MV-4-11 (cell line): ENCODE measurements at places on chromosomes 1 and 21.
A peak's percentile ranks its signal among the peaks of the same experiment; 100 is the strongest.

DNA sequence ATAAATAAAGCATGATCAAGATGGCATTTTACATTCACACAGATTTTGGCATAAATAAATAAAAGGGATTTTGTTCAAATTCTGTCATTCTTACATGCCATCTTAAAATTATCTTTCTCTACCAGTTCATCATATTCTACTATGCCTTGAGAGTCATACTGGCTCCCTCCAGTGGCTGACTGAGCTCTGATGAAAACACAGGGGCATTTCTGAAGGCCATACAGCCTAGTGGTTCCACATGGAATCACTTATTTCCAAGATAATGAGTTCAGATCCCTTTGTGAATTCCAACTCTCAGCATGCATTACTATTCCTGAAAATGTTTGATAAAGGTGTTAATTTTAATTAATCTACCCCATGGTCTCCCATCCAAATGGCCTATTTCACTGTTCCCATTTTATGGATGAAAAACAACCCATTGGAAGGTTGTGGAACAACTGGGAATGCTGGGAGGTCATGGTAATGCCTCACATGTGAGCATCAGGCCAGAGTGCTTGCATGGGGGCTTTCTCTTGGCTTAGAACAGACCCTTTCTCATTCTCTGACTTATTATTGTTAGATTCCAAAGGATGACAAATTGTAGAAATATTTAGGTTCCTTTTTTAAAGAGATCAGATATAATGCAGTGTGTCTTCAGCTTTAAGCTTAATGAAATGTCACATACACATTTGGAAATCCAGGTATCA lies 622.4 kb upstream of the PKN2 start:
- peak; percentile 41 for DNase-seq

GRCh38 chr21:15444118-15444960 lies 285.4 kb upstream of the USP25 start:
- no peak for DNase-seq

GRCh38 chr1:150561254-150561973 lies 12.2 kb downstream of the ADAMTSL4 start:
- peak; percentile 80 for DNase-seq

GRCh38 chr1:205396967-205397616 lies 24.8 kb downstream of the LEMD1 start:
- DNase-seq, result peak; percentile 35

DNA sequence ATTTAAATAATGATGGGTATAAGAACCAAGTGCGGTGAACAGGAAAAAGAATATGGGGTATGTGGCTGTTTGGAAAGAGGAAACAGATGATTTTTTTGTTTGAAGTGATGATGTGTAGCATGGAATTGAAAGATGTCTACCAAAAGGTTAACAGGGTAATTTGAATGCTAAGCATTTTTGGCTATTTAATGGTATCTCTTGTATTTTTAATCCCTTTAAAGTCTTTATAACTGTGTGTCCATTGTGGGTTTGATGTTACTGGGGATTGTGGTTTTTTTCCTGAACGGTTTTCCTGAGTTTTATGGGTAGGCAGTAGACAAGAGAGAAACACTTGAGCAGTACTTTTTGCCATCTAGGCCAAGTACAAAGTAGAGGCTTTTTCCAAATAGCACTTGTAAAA lies 63.2 kb downstream of the PRDM2 start:
- DNase-seq, result no peak

GRCh38 chr1:14441302-14441741 lies 157.2 kb upstream of the KAZN start:
- DNase-seq, result no peak

- DNase-seq, result no peak
These were observed 58.9 kb downstream of the WLS start for GRCh38 chr1:68173283-68173935.

DNA sequence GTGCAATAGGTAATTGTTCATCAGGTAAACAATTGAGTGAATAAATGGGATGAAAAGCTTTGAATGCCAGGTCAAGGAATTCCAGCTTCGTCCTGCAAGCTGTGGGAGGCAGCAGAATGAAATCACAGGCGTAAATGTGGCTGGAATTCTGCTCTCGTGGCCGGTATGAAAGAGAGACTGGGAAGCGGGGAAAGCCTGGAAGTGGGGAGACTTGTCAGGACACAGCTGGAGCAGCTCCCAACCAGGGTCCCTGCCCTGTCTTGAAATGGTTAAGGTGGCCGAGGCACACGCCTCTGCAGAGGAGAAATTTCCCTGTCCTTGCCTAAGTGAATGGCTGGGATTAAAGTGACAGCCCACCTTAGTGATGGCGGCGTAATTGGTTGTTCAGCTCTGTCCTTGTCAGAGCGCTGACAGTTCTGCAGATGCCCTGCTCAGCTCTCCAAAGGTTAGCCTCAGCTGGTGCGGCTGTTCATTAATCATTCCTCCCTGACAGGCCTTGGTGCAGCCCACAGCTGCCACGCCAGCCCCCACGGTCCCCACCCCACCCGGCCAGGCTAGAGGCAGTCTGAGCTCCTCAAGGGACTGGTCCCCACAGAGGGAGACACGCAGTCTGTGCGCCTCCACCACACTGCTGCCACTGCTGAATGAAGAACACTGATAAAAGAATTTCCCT lies 398.3 kb upstream of the POU3F1 start:
- no peak for DNase-seq

- no peak for DNase-seq
These were observed 4.5 kb downstream of the TMCC2 start for GRCh38 chr1:205232127-205232820.

- DNase-seq, result peak; percentile 13
These were observed 156.6 kb downstream of the GREM2 start for GRCh38 chr1:240455228-240455821.

DNA sequence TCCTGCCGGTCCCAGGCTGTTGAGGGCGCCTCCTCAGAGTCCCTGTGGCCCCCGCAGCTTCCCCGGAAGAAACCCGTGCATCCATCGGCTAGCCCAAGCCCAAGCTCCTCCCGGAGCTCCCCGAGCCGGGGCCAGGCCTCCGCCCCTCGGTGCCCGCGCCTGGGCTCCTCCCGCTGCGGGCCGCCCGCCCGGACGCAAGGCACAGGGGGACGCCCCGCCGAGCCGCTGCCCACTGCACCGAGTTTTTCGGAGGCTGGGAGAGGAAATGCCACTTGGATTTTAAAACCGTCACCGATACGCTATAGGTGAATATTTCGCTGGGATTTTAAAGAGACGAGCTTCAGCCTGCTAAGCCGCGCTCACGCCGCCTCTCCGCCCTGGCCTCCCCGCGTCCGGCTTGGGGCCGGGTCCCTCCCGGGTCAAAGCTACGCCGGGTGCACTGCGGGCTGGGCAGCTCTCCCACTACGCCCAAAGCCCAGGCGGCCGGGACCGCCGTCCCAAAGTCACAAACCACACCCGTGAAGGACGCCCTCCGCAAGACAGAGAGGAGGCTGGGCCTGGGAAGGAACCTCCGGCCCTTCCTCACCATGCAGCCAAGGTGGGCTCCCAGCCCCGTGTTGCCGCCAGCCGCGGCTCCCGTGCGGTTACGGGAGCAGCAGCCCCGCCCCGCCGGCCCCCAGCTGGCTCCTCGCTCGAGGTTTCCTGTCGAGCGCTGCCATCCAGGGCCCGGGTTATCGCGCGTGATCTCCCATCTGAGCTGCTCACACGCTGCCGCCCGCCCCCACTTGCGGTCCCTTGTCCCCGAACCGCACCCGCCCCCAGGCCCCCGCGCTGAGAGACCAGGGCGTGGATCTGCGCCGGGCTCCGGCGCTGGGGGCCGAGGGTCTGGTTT lies 63.2 kb downstream of the CD247 start:
- peak; percentile 27 for DNase-seq

- no peak for DNase-seq
These were observed 53.9 kb upstream of the LBR start for GRCh38 chr1:225481738-225482137.

DNA sequence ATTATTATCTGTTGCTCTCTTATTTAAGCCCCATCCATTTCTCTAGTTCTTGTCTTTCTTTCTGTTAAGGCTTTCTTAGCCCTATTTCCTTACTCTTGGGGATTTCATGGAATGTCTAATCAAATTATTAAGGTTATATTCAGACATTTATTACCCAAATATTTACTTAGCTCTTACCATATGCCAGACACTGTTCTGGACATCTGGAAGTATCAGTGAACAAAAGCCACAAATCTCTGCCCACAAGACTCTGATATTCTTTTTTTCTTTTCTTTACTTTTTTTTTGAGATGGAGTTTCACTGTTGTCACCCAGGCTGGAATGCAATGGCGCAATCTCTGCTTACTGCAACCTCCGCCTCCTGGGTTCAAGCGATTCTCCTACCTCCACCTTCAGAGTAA lies 74.3 kb upstream of the NBL1 start:
- DNase-seq, result no peak

DNA sequence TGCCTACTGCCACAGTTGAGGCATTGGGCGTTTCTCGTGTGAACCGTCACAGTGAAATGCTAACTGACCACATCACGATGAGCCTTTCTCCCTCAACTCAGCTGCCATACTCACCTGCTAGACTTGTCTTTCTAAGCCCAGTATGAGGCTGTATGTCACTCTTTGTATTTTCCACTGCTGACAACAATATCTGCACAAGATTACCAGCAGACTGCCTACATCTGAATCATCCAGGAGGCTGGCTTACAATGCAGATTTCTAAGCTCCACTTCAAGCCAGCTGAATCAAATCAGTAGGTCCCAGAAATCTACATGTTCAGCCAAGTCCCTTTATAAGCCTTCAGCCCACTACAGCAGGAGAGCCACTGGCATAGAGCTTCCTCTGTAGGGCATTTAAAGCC lies 355.0 kb upstream of the DUSP10 start:
- DNase-seq, result no peak

GRCh38 chr1:174262349-174263241 lies 103.3 kb downstream of the RABGAP1L start:
- DNase-seq, result peak; percentile 48

- DNase-seq, result no peak
These were observed 24.8 kb upstream of the MTF1 start for GRCh38 chr1:37884145-37884544.

DNA sequence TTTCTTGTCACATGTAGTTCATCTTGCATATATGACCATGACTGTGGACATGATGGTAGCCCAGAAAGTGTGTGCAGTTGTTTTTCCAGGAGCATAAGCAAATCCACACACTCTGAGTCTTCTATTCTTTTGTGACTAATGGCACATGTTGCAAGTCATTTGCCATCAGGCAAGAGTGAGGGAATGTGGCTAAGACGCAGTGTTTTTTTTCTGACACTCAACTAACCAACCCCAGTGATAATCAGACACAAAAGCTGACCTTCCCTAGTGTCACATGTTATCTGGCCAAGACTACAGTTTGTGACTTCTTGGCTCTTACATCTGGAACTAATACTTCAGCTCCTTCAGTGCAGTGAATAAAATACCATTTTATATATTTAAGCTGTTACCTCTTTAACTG lies 108.8 kb downstream of the ITSN1 start:
- no peak for DNase-seq

DNA sequence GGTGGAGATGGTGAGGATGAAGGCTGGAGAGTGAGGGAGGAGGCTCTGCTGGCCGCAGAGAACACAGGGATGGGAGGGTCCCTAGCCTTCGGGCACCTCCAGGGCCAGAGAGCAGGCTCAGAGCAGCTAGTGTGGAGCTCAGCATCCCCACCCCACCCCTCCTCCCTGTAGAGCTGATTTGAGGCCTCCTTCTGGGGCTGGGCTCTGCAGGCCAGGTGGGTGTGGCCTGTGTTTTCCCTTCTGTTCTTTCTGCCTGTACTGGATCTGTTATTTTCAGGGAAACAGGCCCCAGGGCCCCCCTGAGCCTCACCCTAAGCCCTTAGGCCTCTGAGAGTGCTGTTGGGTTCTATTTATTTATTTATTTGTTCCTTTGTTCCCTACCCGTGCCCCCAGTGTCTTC lies 44.8 kb downstream of the TMCC2 start:
- DNase-seq, result no peak

DNA sequence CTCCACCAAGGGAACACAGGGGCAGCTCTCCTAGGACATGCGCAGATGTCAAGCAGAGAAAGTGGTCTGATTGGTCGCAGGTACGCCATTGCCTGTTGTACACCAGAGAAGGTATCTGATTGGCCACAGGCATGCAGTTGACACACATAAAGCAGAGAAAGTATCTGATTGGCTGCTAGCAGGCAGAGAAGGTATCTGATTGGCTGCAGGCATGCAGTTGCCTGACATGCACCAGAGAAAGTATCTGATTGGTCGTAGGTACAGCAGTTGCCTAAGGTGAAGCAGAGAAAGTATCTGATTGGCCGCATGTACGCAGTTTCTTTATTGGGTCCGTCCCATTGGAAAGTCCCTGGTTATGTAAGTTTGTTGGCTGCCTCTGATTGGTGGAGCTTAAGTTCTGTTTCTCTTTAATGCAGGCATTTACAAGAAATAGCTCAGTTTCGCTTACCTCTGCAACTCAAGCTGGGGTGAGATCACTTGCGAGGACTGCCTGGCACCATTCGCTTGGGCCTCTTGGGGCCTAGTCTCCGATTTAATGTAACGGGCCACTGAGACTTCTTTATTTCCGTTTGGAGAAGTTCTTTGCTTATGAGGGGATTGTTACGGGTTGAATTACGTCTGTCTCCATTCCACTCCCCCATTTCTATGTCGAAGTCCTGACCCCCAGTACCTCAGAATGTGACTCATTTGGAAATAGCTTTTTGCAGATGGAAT lies 74.2 kb downstream of the SIK1 start:
- peak; percentile 16 for DNase-seq

- DNase-seq, result no peak
These were observed 5.8 kb downstream of the AGL start for GRCh38 chr1:99855914-99856450.

- DNase-seq, result no peak
These were observed 75.2 kb upstream of the TEKT2 start for GRCh38 chr1:36008546-36009197.

DNA sequence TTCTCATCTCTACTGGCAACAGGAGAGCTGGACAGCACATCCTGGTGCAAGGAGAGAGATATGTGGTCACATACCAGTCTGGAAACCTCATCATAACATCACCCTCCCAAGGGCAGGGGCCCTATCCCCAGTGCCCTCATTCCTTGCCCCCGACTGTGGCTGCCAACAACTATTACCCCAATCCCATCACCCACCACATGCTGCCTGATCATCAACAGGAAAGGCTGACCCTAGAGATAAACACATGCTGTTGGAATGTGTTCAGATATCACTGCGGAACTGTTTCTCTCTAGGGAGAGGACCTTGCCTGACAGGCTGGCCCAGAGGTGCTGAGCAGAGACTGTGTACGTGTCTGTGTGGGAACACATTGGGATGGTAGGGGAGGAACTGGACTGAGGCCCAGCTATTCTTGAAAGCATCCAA lies 4.5 kb upstream of the INKA2 start:
- no peak for DNase-seq

DNA sequence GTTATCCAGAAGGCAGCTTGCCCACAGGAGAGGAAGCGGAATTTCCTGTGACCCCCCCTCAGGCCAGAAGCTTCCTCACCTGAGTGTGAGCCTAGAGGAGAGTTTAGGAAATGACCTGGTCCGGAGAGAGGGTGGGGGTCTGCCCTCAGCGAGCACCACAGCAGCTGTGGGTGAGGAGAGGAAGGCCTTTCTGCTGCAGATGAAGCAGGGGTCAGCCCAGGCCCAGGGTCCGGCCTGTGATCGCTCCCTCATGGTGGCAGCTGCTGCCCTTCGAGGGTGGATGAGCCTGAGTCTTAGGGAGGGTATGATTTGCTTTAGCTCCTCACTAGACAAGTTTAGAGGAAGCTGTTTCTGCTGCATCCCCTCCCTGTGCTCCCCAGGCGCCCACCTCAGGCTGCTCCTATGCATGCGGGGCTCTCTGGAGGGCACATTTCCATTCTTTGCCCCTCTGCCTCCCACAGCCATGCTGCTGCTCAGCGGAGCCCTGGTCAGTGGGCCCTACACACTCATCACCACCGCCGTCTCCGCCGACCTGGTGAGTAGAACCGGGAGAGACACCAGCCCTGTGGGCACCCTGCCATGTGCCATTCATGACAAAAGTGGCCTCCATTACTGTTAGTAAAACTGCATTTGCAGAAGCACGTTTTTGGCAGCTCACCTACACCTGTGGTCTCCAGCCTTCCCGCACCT lies 53.0 kb downstream of the SLC37A1 start:
- no peak for DNase-seq
